Prostate gland (tissue), 2 donors: ENCODE measurements at places on chromosomes 7 and 10. TPM values are rescaled to one million over a fixed set of nuclear protein-coding genes. Genes with fewer than 3 reads are reported as not detected.
A peak's percentile ranks its signal among the peaks of the same experiment; 100 is the strongest.

GRCh38 chr7:26370011-26370410, 78.3 kb downstream of the SNX10 start:
- DNase-seq, result no peak

GRCh38 chr10:101829561-101830315, 11.5 kb upstream of the OGA start:
- peak; percentile 58 for DNase-seq

DNA sequence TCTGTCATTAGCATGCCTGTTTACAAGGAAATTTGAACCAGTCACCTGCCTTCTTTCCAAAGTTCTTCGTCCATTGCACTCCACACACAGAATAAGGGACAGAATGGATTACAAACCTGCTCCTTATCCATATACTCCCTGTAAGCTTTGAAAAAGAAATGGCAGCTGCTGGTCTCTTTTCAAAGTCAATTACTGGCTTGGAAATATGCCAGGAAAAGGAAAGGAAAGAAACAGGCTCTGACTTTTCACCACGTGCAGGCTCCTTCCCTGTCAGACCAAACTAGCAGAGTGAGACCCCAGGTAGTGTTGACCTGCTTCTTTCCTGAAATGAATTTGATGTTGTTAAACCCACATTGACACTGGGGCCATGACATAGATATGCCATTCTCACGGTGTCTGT, 84.5 kb downstream of the LHFPL3 start:
- no peak for DNase-seq

GTF2I gene
- total RNA-seq, result 212 TPM

HMX3 gene
- total RNA-seq, result not detected

- DNase-seq, result no peak
Measured at GRCh38 chr7:50676740-50677637, 105.7 kb downstream of the GRB10 start.

GRCh38 chr10:80465839-80466590, 11.9 kb downstream of the TSPAN14 start:
- no peak for DNase-seq

- no peak for DNase-seq
Measured at GRCh38 chr7:100189061-100189460, 11.3 kb downstream of the STAG3 start.

- DNase-seq, result no peak
Measured at GRCh38 chr10:69807122-69807521, 5.4 kb downstream of the COL13A1 start.

GRCh38 chr10:1465418-1465911, 271.9 kb downstream of the ADARB2 start:
- no peak for DNase-seq

DNA sequence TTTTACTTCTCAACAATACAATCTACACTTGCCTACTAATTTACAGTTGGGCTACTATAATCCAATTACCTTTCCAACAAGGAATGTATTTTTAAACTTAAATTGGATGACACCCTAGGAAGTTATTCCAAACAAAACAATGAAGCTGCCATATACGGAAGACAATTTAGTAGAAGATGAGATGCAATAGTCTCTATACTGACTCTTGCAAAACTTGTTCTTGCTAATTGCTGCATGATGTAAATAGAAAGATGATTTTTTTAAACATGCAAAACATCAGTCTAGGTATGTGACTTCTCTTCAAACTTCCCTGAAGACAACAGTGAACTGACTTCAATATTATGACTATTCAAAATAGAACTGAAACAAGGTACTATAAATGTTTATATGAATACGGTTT, 17.6 kb downstream of the NT5C3A start:
- DNase-seq, result no peak
